ENCODE measurements at places on chromosomes 1 and 21. TPM values are rescaled to one million over a fixed set of nuclear protein-coding genes. Genes with fewer than 3 reads are reported as not detected.

DNA sequence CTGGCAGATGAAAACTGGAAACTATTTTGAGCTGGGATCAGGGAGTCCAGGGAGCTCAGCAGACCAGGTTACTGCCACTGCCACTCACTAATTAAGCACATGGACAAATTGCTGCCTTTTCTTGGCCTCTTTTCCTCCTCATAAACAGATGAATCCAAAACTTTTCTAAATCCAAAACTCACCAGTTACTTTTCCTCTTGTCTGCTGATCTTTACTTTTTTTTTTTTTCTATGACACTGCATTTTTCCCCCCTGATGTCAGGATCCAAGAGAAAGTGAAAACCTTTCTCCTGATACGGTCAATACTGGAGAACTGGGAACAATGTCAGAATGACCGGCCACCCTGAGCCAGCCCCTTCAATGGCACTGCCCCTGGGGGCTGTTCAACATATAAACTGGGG lies 405.8 kb downstream of the DUSP10 start:
- no peak for DNase-seq

DNA sequence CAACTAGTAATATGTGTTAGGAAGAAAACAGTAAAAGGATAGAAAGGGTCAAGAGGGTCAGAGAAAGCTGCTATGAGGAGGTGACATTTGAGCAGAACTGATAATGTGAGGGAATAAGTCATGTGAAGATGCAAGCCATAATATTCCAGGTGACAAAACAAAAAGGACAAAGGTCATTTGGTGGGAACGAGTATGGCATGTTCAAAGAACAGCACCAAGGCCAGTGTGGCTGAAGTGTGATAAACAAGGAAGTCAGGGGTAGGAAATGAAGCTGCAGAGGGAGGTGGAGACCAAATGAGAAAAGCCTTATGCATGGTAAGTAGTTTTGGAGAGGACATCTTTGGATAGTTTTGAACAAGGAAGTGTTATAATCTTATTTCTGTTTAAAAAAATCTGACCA lies 46.7 kb downstream of the LPGAT1 start:
- no peak for DNase-seq

DNA sequence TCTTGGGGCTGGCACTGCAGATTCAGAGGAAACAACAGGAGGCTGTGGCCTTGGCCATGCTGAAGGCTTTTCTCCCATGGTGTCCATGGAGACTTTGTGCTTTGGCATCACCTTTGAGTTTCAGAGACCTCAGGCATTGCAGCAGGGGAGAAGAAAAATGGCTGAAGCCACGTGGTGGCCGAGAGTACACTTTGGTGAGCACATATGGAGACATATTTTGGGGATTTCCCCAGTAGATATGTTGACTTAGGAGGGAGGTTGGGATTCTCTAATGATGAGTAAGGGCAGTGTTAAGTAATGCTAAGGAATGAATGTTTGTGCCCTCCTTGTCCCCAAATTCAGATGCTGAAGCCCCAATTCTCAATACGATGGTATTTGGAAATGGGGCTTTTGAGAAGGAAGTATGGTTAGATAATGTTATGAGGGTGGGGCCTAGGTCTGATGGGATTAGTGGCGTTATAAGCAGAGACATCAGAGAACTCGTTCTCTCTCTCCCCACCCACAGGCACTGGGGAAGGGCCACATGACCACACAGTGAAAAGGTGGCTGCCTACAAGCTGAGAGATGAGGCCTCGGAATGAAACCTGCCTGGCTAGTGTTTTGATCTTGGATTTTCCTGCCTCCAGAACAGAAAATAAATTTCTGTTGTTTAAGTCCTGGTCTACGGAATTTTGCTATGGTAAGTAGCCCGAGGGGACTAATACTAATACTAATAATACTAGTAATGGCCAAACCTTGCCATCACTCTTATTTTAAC lies 98.6 kb downstream of the TBX19 start:
- no peak for DNase-seq

Gene AMY1B
- total RNA-seq = not detected

GRCh38 chr21:16741141-16741665 lies 771.6 kb upstream of the CXADR start:
- DNase-seq = no peak

Measured in activated CD4-positive, alpha-beta T cell treated with anti-CD3 and anti-CD28 coated beads for 36 hours (primary cell).